GM20000 (cell line): ENCODE measurements at places on chromosomes 6 and 20.

- peak; percentile 31 for DNase-seq
Observed at GRCh38 chr6:129498950-129499842, 210.8 kb downstream of the ARHGAP18 start.

DNA sequence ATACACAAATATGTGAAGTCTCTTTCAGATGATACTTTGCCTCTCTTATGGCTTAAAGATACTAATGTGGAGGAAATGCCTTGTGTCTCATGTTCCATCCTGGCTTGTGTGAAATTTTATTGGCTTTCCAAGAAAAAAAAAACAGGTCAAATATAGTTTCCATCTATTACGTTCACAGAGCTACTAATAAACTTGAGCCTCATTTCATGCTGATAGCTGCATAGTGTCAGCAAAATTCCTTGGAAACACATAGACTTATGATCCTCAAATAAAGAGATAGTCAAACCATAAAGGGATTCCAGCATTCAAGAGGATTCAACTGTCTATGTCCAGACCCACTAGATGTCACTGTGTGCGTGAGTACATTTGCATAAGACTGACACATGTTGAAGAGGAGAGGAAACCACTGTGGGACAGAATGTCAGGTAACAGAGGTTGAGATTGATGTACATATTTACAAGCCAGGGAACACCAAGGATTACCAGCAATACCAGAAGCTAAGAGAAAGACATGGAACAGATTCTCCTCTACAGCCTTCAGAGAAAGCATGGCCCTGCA lies 266.6 kb downstream of the COL12A1 start:
- DNase-seq = no peak

DNA sequence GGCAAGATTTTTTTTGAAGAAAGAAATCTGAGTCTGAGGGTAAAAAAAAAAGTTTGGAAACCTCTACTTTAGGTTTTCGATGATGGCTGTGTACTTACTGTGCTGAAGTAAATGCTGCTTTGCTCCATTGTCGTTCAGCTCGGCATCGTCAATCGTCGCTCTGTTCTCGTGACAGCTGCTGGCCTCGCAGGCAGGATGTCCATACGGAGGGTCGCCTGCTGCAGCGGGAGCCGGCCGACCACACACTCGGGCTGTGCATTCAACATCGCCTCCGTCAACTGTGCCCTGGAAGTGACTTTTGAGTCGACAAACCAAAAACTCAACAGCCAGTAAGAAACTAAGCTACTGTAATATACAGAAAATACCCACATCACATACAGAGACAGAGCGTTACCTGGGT lies 53.1 kb upstream of the SMOC2 start:
- DNase-seq = no peak

- peak; percentile 51 for DNase-seq
Observed at GRCh38 chr6:27138837-27139755, 108.4 kb upstream of the PRSS16 start.

GRCh38 chr6:29011276-29011734 lies 6.2 kb upstream of the ZNF311 start:
- peak; percentile 46 for DNase-seq

DNA sequence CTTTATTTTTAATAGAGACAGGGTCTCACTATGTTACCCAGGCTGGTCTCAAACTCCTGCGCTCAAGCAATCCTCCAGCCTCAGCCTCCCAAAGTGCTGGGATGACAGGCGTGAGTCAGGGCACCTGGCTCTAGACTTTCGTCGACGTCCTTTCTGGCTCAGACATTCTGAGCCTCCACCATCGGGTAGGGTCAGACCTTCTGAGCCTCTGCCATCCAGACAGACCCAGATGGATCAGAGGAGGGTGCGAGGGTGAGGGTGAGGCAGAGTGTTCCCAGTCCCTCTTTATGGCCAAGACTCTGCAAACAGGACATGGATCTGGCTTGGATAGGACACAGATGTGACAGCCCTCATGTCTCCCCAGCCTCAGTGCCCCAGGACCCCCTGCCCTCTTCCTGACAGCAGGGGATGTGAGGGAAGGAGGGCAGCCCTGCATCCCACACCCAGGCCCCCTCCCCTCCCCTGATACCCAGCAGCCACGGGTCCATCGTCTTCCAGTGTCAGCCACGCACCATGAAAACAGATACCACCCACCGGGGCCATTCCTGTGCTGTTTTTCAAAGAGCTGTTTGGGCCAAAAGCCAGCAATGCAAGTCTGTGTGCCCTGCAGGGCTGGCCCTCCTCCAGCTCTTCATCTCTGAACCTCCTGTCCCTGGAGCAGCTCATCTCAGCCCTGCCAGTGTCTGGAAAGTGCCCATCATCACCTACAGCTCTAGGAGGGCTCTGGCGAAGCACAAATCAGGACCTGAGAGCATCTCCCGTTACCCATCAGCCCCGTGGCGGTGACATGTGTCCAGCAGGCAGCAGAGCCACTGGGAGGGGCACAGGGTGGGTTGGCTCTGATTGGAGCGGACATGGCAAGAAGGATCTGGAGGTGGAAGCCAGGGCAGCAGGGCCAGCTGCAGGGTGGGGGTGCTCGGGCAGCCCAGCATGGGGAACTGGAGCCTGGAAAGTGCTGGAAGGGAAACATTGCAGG lies 208.4 kb downstream of the PREX1 start:
- DNase-seq = no peak

DNA sequence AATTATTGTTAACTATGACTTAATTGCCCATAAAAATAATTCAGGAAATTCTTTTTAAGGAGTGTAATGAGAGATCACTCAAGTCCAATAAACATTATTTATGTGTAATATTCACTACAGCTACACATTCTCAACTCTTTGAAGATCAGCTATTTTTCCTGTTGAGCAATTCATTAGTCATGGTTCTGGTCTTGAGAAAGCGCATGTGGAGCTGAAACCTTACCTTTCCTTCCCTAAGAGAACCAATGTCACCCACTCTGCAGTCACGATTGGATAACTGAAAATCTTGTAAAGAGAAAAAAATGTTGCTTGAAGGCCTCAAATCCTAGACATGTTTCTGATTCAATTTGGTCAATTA lies 736.9 kb upstream of the MARCKS start:
- DNase-seq = no peak

DNA sequence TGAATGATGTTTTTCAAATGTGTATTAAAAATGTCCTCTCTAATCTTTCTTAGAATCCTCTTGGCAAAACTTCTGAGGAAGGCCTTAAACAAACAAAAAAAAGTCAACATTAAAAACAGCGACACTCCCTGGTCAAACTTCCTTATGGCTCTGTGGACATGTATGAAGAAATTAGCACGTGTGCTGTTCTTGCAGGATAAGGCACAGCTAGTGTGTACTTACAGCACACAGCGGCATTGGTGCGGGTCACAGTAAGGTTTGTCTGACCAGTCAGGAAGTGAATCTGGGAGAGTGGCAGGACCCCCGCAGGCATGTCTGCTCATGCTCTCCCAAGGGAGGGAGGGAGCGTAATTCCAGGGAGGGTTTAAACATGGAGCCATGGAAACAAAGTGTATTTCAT lies 38.8 kb downstream of the SLC22A1 start:
- no peak for DNase-seq

GRCh38 chr20:36644032-36644705 lies 1.8 kb downstream of the SLA2 start:
- DNase-seq = no peak

- no peak for DNase-seq
Observed at GRCh38 chr6:168782187-168782751, 341.3 kb downstream of the SMOC2 start.

- no peak for DNase-seq
Observed at GRCh38 chr6:140671926-140672325, 1297.5 kb upstream of the CITED2 start.

- no peak for DNase-seq
Observed at GRCh38 chr6:140485740-140486449, 1111.4 kb upstream of the CITED2 start.

GRCh38 chr6:132359886-132360285 lies 41.4 kb downstream of the MOXD1 start:
- no peak for DNase-seq

GRCh38 chr6:135811644-135812526 lies 39.6 kb upstream of the PDE7B start:
- no peak for DNase-seq

DNA sequence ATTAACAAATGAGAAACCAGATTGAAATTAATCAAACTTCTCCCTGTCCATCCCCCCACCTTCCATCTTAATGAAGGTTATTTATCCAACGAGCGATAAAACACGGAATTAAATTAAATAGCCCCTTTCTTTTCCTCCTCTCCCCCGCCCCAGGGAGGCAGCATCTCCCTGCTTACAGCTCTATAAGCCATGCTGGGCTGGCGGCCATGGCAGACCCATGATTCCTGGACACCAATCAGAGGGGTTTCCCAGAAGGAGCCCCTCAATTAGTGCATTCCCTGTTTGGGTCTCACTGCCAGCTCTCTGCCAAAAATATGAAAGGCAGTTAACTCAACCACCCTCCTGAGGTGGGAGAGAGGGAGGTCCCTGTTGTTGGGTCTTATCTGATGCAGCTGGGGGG lies 33.8 kb downstream of the GRM4 start:
- DNase-seq = no peak

DNA sequence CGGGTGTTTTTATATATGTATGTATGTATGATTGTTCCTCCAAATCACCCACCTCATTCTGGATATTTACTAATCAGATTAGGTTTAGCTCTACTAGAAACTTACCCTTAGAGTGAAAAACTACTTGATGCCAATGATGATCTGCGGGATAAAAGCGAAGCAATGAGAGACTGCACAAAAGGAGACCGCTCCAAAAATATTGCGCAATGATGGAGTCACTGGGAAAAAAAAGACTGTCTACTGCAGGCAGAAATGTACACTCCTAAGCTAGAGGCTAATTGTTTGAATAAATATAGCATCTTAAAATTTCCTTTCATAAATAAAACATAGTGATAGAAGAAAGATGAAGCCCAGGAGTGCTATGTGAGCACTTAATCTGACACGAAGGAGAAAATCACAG lies 7.3 kb downstream of the RAB32 start:
- DNase-seq = no peak

DNA sequence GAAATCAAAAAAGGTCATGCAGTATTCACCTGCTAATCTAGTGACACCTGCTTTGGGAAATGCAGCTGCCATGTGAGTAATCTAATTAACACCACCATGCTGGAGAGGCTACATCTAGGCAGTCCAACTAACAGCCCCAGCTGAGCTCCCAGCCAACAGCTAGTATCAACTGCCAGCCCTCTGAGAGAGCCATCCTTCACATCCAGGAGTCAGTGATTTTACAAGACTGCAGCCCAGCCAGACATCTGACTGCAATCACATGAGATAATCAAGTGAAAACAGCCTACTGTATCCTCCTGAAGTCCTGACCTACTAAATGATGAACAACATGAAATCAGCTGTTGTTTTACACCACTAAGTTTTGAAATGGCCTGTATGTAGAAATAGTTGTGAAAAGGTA lies 298.4 kb downstream of the TRDN start:
- DNase-seq = no peak

GRCh38 chr6:125931733-125932450 lies 24.7 kb upstream of the HINT3 start:
- DNase-seq = peak; percentile 32

DNA sequence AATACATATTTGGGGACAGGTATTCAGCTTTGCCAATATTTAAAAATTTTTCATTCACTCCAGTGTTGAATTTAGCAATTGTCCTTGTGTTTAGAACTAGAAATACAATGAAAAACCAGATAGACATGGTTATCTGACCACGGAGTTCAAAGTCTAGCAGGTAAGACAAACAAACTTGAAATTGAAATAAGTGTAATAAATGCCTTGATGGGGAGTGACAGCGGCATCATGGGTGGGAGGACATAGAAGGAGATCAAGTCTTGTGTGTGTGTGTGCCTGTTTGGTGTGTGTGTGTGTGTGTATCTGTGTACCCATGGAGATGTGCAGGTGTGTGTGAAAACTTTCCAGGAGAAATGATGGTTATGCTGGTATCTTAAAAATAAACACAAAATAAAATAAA lies 750.0 kb upstream of the CITED2 start:
- no peak for DNase-seq

DNA sequence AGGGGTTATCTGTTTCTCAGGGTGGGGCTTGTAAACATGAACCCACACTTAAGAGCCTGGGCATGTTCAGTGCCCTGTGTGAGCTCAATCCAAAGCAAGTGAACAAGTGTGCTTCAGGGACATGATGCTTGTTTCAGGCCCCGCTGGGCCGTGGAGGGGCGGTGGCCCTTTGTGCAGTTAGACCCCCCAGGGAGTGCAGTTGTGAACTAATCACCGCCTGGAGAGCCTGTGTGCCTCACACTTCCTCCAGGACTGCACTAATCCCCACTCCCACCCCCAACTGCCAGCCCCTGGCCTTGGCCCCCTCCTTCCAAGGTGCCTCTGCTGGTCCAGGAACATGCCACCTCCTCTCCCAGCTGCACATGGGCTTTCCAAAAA lies 58.1 kb downstream of the RREB1 start:
- no peak for DNase-seq

DNA sequence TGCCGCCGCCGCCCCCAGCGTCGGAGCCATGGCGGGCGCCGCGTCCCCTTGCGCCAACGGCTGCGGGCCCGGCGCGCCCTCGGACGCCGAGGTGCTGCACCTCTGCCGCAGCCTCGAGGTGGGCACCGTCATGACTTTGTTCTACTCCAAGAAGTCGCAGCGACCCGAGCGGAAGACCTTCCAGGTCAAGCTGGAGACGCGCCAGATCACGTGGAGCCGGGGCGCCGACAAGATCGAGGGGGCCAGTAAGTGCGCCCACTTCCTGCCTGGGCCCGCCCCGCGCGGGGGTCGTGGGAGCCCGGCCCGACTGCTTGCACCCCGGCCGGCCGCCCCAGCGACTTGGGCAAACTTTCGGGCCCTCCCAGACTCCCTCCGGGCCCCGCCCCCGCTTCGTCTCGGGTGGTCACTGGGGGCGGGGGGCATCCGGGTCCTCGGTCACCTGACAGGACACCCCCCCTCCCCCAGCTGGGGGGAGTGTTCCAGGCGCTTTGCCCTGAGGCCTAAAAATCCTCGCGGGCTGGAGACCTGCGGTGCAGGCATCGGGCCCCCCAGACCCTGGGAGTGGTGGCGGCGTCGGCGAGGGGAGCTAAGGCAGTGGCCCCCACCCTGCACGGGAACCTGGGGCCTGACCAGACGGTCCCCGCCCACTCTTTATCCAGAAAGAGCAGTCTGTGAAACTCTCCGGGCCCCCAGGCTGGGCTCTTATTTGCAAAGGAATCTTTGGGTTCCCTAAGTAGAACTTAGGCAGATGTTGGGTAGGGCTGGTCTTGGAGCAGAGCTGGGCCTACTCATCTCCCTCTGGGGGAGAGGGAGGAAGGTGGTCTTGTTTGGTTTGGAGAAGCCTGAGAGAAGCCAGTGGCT lies 501 bp downstream of the PLCG1 start:
- DNase-seq = peak; percentile 77

GRCh38 chr20:24359321-24360027 lies 110.0 kb upstream of the SYNDIG1 start:
- DNase-seq = no peak

GRCh38 chr6:43509984-43510826 lies at the start of gene LRRC73:
LRRC73 (minus strand) TSS chr6:43510346; CDS start chr6:43509785, 561 bp downstream.
- DNase-seq = peak; percentile 91
